ENCODE measurements at places on chromosomes 2 and 18. TPM values are rescaled to one million over a fixed set of nuclear protein-coding genes. Genes with fewer than 3 reads are reported as not detected.

GRCh38 chr2:206833291-206833690, 67.9 kb downstream of the FASTKD2 start:
- no peak for DNase-seq

Gene FLACC1
- 3.7 TPM for total RNA-seq

Gene RIT2
- total RNA-seq: 9.5 TPM

Gene GGCX
- total RNA-seq: 34.1 TPM

GRCh38 chr2:64363140-64363539, 90.8 kb upstream of the LGALSL start:
- no peak for DNase-seq

GRCh38 chr2:67579806-67580205, 182.7 kb downstream of the ETAA1 start:
- no peak for DNase-seq

Data from cerebellum (tissue), 4 donors.